ENCODE measurements at places on chromosomes 6 and 20.

DNA sequence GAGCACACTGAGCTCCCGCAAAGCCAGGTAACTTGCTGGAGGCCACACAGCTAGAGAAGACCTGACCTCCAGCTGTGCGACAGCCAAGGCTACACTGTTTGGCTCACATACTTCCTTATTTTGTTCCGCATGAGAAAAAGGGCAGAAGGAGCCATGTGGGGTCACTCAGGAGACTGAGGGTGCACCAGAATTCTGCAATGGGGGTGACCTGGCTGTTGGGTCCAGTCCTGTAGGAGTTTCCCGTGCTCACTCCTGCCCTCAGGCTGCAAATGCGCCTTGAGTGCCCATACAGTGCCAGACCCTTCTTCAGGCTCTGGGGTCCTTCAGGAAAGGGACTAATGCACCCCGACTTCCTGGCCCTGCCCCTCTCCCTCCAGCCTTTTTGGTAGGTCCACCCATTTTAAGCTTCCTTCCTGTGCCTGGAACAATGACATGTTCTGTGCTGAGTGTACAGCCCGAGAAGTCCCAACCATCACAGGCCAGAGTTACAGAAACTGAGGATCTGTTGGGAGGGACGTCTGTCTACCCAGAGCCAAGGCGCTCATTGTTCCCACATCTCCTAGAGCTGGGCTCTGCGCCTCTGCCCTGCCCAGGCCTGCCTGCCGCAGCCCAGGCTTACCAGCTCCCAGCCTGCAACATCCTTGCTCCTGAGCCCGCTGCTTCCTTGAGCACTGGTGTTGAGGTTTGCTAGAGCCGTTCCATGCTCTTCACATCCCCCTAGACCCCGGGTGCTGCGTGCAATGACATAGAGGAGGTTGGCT lies 33.5 kb upstream of the CD93 start:
- DNase-seq, result no peak

- DNase-seq, result peak; percentile 35
Measured at GRCh38 chr6:134979142-134979541, 29.2 kb upstream of the ALDH8A1 start.

GRCh38 chr6:98824902-98825599 lies 9.3 kb upstream of the POU3F2 start:
- no peak for DNase-seq

GRCh38 chr6:166707045-166707444 lies 80.0 kb upstream of the RPS6KA2 start:
- DNase-seq, result no peak

DNA sequence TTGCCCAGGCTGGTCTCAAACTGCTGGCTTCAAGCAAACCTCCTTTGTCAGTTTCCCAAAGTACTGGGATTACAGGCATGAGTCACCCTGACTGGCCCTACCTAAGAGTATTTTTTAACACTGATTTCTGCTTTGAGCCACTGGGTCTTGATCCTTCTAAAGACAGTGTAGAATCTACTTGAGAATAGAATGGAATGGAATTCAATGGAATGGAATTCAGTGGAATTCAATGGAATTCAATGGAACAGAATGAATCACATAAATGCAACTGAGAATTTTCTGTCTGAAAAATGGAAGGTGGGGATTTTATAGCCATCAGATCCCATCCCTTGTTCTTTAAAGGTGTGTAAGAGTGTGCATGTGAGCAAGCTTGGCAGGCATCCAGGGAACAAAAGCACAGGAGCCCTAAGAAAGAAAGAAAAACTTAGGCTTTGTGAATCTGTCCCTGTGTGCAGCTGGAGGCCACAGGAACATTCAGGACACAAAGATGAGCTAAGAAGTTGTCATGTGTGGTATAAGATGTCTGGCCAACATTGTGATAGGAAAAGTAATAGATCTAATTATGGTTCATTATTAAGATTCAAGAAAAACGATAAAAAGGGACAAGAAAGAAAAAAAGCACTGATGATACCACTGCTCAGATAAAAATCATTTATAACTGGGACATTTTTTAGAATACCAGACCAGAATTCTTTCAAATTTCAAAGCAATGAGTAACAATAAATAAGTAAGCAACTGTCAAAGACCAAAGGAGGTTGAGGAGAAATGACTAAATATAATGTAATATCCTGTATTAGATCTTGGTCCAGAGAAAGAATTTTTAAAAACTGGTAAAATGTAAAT lies 681.0 kb upstream of the GJE1 start:
- no peak for DNase-seq

DNA sequence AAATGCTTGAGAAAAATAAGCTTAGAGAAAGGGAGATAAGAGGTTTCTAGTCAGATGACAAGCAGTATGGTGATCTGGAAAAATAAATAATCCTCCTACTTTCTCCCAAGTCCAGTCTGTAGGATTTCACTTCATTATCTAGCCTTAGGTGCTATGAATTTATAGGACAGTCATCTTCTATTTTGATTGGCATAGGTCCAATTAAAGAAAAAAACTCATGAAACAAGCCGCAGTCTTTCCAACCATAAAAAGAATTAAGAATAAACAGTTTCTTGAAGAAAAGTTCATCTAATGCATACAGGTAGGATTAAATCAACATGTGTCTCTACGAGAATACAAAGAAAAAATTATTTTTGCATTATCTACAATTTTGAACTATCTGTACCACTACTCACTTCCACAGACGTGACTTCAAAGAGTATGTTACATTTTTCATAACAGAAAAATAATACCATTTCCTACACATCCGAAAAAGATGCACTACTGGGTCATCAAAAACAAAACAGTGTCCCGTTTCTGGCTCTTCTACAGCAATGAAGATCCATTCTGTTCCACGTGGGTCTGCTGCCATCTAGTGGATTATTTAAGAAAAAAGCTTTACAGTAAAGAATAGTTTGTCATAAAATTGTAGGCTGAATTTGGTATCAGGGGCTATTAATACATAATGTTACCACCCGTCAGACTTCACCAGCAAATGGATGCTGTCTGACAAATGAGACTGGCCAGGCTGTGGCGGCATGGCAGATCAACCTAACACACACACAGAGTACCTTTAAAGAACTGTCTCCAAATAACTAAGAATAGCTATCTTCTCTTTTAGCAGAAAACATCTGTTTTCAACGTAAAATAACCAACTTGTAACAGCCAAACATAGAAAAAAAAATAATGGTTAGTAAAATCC lies 28.9 kb downstream of the STX7 start:
- DNase-seq, result no peak

- DNase-seq, result no peak
Measured at GRCh38 chr6:73631849-73632248, 21.9 kb downstream of the SLC17A5 start.

- no peak for DNase-seq
Measured at GRCh38 chr20:38441916-38442315, 6.8 kb upstream of the SNHG17 start.

DNA sequence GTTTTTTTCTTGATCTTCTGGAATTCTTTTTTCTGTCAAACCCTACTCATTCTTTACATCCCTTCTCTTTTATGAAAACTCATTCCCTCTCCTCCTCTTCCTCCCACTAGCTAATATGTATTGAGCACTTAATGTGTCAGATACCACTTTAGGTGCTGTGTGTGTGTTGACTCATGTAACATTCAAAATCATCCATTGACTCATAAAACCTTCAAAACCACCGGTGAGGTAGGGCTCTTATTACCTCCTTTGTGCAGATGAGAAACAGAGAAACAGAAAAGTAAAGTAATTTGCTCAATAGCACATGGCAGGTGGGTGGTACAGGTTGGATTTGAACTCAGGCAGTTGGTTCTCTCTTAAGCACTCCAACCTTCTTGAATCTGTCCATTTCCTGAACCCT lies 136.3 kb upstream of the NEDD9 start:
- DNase-seq, result no peak

GRCh38 chr6:128310451-128310850 lies 209.9 kb downstream of the PTPRK start:
- DNase-seq, result no peak

- DNase-seq, result no peak
Measured at GRCh38 chr6:3287308-3287707, 28.6 kb downstream of the PSMG4 start.

- DNase-seq, result no peak
Measured at GRCh38 chr6:6686748-6687601, 98.5 kb downstream of the LY86 start.

GRCh38 chr6:29834564-29835436 lies 7.2 kb downstream of the HLA-G start:
- no peak for DNase-seq

- no peak for DNase-seq
Measured at GRCh38 chr6:3196770-3197169, 30.7 kb downstream of the TUBB2B start.

DNA sequence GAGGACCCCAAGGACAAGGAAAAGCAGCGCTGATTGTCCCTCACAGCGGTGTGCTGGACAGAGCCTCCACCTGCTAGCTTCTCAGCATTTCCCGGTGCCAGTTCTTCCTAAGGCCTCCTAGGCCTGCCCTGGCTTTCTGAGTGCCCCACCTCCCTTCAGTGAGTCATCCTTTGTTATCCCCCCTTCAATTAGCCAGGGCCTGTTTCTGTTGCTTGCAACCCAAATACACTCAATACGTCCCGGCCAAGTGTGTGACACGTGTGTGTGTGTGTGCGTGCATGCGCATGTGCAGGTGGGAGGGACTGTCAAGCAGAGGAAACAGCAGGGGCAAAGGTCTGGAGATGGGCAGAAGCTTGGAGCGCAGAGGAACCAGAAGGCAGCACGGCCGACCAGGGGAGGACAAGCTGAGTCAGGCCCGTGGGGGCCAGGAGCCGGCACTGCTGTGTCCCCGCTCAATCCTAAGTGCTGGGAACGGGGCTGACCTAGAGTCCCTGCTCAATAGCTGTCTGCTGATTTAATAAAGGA lies 159.8 kb downstream of the PREX1 start:
- no peak for DNase-seq

DNA sequence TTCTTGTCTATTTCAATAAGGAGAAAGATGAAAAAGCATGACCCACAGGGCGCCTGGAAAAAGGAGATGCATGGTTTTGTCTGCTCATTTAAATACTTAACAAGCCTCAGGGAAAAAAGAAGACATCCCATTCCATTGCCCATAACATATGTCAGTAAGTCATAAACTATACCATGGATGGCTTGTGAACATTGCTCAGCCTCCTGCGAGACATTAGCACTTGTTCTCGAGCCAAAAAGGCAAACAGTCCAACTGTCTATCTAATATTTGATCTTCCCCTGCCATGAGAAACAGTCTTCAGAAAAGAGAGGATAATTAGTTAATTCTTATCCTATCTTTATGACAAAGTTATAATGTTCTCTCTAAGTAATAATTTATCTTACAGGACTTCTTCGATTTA lies 527.4 kb downstream of the HACE1 start:
- DNase-seq, result no peak

DNA sequence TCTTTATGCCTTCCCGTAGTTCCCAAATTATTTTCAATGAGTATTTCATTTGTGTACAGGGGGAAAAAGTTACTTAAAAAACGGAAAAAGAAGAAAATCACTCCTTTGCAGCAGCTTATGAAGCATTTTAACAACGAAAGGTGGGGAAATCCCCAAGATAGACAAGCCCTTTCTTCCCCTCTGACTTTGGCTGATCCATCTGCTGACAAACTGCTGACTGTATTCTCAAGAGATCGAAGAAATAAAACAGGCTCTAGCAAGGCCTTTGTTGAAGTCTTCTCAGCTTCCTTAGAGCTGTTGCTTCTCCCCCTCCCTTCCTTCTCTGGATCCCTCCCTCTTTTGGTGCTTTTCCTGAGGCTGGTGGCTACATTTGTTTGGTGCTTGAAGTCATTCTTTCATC lies 325.2 kb downstream of the NRN1 start:
- DNase-seq, result no peak

DNA sequence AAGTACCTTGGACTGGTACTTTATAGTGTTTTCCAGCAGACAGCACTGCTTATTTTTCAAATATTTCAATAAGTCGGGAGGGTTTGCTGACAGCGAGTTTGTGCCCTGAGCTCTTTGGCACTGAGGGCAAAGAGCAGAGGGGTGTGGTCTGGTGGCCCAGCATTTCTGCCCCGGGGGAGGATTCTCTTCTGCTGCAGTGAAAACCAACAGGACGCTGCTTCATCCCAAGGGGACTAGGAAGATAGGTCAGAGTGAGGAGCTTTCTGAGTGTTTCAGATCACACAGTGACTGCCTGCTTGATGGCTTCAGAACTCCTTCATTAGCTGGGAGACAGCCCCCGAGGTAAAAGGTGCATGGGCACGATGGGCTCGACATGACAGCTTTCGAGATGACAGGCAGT lies 8.6 kb downstream of the ULBP2 start:
- DNase-seq, result no peak

DNA sequence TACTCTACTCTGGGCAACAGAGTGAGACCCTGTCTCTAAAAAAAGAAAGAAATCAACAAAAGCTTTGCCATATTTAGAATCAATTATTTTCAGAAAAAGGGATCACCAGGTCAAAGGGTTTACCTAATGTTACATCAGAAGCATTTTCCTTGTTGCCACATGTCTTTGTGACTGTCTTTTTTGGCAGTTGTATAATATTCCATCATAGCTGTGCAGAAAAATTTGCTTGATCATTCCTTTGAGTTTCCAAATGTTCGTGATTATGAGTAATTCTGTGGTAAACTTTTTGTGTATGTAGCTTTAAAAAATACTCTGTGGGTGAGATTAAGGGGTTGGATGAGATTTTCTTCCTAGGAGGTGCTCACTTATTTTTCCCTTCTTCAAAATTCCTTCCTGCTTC lies 26.4 kb downstream of the PNPLA1 start:
- no peak for DNase-seq

- peak; percentile 53 for DNase-seq
Measured at GRCh38 chr20:675453-676314, at the start of gene SCRT2. SCRT2 (minus strand) TSS chr20:675802; CDS start chr20:675601, 201 bp downstream.

- no peak for DNase-seq
Measured at GRCh38 chr20:23079016-23079351, 7.1 kb downstream of the CD93 start.

- no peak for DNase-seq
Measured at GRCh38 chr20:2402271-2402980, 21.7 kb downstream of the TGM6 start.

DNA sequence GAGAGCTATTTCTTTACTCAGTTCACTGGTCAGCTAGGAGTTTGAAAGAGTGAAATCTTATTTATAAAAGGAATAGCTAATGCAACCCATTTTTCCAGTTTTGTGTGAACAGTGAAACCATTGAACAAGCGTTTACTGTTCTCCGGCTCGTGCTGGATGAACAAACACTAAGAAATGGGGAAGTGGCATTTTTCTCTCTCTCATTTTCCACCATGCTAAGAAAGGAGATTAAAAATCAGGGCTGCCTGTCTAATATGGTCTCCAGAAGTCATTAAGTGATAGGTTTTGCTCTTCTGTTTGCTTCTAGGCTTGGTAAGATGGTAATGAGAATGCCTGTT lies 774 bp upstream of the SFT2D1 start:
- no peak for DNase-seq

- DNase-seq, result no peak
Measured at GRCh38 chr20:51930775-51931174, 128.5 kb upstream of the SALL4 start.
